ENCODE measurements at places on chromosomes 2 and 18. TPM values are rescaled to one million over a fixed set of nuclear protein-coding genes. Genes with fewer than 3 reads are reported as not detected.

ORC4 gene
- 50.1 TPM for total RNA-seq

MFSD2B gene
- total RNA-seq = not detected

KIF5C gene
- total RNA-seq = 4.6 TPM

SRD5A2 gene
- not detected for total RNA-seq

POMC gene
- total RNA-seq = 42.2 TPM

PHOSPHO2 gene
- total RNA-seq = 7.0 TPM

XDH gene
- not detected for total RNA-seq

NT5C1B gene
- not detected for total RNA-seq

IL36B gene
- not detected for total RNA-seq

All from subcutaneous adipose tissue (tissue), 4 donors.